ENCODE measurements at places on chromosomes 1 and 21. TPM values are rescaled to one million over a fixed set of nuclear protein-coding genes. Genes with fewer than 3 reads are reported as not detected.

Gene PLA2G2C
- total RNA-seq: not detected

Gene IGFN1
- total RNA-seq: not detected

Gene DDR2
- total RNA-seq: 26.1 TPM

DNA sequence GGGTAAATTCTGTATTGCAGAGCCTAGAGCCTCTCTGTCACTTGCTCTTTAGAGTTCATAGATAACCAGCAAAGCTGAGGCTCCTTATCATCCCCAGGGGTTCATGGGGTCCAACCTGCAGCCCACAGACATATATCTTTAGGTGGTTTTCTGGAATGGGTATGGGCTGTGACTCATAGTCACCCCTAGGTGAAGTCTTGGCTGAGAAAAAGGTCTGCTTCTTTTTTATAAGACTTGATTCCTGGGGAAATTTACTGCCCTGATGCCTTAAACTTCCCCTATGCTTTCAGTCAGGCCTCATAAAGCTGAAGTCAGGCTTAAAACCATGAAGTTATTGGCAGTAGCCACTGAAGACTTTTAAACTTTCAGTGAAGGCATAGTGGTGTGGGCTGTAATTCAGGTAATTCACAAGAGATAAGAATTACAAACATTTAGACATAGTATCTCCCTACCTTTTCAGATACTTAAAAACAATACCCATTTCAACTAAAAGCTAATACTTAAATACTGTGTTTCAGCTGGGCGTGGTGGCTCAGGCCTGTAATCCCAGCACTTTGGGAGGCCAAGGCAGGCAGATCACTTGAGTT lies 46.8 kb downstream of the MACO1 start:
- DNase-seq: no peak

GRCh38 chr1:205604059-205604458 lies 27.8 kb downstream of the ELK4 start:
- no peak for DNase-seq

DNA sequence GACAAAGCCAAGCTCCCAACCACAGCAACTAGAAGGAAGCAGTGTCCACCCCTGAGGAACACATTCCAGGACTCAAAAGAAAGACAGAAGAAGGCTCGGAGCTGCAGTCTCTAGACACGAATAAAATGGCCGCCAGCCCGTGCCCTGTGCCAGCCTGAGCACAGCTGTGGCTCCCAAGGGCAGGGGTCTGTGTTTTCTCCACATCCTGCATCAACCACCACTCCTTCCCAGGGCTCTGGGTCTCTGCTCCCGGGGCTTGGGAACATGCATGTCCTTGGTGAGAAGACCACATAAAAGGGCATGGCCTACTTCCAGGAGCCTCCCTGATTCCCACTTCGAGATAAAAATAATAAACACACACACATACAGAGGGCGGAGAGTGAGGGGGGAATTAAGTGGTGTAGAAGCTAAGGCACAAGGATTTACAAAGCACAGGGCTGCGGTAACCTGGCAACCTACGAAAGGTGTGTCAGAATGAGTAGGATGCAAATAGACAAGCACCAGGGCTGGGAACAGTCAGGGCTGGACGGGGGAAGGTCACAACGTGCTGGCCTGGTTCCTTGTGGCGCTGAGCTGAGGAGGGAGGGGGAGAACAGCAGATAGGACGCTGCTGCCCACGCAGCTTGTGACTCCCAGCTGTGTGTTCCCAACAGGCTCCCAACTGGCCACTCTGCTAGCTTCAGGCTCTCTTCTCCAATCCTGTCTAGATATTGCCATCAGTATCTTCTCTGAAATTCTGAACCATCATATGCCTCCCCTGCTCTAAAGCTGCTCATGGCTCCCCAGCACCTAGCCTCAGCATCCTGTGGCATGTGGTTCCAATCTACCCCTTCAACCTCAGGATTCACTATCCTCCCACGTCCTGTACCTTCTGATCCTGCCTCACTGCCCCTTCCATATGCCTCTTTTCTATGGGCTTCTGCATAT lies 72.5 kb downstream of the CD34 start:
- peak; percentile 88 for DNase-seq

GRCh38 chr1:240193679-240194078 lies 102.0 kb downstream of the FMN2 start:
- DNase-seq: no peak

DNA sequence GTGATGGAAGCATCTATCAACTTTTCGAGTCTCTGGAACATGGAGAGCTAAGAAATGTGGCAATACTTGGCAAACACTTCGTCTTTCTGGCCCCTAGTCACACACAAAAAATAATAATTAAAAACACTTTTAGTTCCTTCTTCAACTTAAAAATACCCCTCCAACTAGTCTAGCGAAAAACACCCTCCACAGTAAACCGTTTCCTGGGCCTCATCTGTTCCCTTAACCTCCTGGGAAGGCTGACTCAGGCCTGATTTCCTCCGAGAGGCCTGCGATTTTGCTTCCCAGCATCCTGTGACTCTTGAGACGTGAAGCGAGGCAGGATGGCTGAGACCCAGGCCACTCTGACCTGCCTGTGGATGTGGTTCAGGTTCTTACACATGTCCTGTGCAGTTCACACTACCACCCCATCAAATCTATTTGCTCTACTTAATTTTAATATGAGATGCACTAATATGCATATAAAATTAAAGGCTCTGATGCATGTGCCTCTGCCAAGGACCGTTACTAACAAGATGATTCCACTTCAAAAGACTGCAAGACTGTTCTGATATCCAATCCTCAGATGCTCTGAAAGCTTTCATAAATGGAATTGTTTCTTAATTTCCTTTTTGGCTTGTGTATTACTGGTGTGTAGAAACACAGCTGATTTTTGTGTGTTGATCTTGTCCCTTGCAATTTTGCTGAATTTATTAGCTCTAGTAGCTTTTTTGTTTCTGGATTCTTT lies 3.5 kb downstream of the NAV1 start:
- DNase-seq: no peak

DNA sequence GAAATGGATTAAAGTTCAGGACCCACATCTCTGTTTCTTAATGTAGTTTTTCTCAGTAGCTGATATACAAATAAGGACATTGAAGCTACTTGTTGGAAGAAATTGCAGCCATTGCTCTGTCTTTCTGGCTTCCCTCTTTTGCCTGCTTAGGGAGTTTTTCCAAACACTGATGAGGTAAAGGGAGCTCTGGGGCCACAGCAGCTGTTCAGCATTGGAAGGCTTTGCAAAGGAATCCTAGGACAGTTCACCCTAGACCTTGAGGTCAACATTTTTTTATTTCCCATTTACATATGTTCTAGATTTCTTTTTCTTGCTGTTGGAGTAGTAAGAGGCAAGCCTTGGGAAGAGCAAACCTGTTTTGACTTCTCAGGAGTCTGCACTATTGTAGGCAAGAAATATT lies 126.9 kb upstream of the PLPPR5 start:
- DNase-seq: no peak

DNA sequence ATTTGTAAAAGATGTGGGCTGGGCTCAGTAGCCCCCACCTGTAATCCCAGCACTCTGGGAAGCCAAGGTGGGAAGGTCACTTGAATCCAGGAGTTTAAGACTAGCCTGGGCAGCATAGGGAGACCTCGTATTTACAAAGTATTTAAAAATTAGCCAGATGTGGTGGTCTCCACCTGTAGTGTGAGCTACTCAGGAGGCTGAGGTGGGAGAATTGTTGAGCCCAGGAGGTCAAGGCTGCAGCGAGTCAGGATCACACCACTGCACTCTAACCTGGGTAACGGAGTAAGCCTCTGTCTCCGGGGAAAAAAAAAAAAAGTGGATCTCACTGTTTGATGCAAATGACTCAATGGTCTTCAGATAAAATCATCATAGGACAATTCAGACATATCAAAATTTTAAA lies 77.5 kb upstream of the RBM34 start:
- DNase-seq: no peak

GRCh38 chr1:234486858-234487840 lies 8.2 kb upstream of the TARBP1 start:
- DNase-seq: no peak

DNA sequence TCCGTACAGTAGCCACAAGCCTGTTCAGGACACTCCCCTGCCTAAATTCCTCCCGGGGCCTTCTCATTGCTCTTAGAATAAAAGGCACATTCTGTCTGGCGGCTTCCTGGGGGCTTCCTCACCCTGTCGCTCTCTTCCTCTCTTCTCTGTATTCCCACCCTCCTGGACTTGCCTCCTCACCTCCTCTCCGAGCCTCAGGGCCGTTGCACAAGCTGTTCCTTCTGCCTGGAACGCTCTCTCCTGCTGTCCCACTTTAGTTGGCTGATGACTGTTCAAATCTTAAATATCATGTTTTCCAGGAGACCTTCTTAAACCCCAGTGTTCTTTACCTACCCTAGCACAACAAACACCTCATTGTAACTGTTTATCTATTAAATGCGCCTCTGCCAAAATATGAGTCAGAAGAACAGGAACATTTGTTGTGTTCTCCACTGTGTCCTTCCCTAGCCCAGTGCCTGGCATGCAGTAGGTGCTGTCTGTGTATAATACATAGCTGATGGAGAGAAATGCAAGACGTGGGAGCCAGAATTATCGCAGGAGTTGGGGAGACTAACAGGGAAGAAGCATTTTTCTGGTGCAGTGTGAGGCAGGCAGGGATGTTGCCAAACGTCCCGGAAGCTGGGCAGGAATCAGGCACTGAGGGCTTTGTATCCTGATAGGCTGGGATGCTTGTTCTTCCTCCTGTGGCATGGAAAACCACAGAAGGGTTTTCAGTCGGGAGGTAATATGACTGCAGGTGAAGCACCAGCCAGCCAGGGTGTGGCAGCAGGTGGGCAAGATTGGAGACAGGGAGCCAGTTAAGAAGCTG lies 24.1 kb upstream of the THRAP3 start:
- DNase-seq: peak; percentile 60

- DNase-seq: no peak
Measured at GRCh38 chr1:23122796-23123195, 45.9 kb downstream of the LUZP1 start.

- DNase-seq: no peak
Measured at GRCh38 chr1:232702911-232703310, 73.0 kb upstream of the SIPA1L2 start.

- no peak for DNase-seq
Measured at GRCh38 chr1:201665036-201665435, 126.1 kb downstream of the NAV1 start.

DNA sequence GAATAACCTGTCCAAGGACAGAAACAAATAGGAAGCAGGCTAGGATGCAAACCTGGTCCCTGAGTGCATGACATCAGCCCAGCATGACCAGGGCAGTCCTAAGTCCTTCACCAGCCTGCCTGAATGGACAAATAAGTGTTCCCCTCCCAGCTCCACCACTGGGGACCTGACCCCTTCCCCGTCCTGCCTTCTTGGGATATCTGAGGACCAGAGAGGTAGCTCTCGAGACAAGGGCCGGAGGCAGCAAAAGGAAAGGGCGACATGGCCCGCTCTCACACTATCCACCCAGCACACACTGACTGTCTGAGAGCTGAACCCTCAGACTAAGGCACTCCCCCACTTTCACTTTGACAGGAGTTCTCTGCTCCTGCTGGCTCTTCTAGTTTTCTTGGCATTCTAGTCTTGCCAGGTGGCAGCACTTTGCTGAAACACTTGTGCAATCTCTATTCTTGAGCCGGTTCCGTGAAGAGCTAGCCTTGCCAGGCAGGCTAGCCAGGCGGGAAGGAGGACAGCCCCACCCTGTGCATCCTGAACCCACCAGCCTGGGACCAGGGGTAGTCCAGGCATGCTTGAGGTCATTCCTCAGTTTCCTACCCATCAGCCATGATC lies 251.1 kb upstream of the RAB4A start:
- DNase-seq: no peak

GRCh38 chr1:101667761-101668160 lies 329.0 kb downstream of the OLFM3 start:
- no peak for DNase-seq

Gene LCE1B
- total RNA-seq: not detected

GRCh38 chr1:234961456-234962339 lies 166.9 kb downstream of the TOMM20 start:
- no peak for DNase-seq

DNA sequence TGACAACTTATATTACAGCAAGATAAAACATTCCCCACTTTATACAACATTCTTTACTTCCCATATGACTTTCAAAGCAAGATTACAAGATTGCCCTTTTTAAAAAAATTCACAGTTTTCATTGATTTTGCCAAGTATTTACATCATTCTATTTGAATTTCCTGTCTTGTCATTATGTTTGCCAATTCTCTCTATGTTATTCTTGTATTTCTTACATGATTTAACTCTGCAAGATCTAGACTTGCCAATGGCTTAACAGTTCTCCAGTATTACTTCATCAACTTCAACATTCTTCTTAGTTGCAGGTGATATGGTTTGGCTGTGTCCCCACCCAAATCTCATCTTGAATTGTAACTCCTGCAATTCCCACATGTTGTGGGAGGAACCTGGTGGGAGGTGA lies 31.6 kb downstream of the FMO4 start:
- DNase-seq: no peak

Gene IRF6
- 48.5 TPM for total RNA-seq

Gene TCEA3
- 81.0 TPM for total RNA-seq

DNA sequence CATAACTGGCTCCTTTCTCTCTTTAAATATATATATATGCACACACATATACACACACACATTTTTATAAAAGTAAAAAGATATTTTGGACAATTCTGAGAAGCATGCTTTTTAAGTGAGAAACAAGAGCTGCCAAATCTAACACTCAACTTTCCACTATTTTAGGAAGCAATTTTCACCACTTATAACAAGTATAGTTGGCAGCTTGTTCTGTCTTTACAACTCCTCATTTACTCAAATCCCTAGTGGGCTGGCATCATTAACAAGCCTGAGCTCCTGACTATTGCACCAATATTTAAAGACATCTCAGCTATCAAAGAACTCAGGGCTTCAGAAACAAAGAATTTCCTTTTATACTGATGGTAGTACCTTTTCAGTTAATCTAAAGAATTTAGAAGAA lies 76.6 kb downstream of the RAB3GAP2 start:
- no peak for DNase-seq

Measured in left ventricle myocardium superior (tissue), 1 donor.